ENCODE measurements at places on chromosomes 7 and 10.

DNA sequence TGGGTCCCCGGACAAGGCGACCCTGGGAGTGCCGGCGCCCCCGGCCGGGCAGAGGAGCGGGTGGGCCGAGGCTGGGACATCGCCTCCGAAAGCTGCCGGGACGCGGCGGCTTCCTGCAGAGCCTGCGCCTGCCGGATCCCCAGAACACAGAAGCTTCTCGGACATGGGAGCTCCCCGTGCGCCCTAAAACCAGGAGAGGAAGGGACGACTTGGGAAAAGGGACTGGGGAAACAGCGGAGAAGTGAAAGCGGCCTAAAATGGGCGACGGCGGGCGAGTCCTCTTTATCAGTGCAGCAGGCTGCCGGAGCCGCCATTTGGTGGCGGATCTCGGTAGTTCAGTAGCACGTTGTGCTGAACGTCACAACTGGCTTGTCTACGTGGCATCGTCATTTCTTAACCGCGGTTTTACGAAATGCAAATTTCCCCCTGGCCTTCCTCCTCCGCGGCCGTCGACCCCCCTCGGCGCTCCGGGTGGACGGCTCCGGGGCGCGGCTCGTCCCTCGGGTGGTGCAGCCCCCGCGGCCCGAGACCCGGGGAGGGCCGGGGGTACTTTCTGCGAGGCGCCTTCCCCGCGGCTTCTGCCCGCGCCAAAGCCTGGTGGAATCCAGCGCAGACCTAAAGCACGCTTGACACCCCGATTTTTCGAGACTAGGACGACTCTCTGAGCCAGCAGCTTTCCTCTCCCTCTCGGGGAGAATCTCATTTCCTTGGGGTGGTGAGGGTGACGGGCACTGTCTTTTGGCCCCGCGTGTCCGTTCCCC is 9.9 kb upstream of the SPAG6 start:
- peak; percentile 56 for DNase-seq

- DNase-seq: no peak
These were observed 73.6 kb downstream of the EMX2 start for GRCh38 chr10:117616179-117616578.

DNA sequence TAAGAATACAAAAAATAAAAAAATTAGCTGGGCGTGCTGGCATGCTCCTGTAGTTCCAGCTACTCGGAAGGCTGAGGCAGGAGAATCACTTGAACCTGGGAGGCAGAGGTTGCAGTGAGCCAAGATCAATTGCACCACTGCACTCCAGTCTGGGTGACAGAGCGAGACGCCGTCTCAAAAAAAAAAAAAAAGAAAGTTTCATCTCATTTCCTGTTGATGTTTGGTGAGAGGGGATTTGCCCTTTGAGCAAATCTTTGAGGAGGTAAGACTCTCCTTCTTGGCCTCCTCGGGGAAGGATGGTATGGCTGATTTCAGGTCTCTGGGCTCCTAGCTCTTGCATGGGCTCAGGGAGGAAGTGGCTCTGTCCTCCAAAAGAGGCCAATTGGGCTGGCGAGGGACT is 3.6 kb upstream of the GRID2IP start:
- DNase-seq: no peak

DNA sequence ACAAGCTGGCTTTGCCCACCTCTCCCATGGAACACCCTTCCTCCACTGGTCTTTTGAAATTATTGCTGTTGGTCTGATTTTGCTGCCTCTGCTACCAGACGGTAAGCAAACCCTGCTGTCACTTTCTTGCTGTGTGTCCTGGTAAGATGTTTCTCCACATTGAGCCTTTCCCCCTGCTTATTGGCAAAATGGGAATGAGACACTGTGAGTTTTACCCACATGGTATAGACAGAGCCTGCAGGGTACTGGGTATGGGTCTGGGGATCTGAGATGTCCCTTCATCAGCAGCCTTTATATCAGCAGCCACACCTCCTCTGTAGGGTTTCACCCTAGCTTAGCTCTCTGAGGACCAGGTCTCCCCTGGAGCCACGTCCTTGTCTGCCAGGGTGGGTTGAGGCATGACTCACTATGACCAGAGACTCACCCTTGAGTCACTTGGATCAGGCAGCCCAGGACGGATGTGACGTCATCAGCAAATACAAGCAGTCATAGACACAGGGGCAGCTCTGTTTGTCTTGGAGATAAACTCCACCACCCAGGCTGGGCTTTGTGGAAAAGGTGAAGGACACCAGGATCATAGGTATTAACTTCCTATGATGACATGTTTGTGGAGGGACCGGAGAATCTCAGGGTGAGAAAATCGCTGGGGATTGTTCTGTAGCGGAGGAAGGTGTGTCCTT is 17.9 kb upstream of the BAIAP2L1 start:
- peak; percentile 94 for DNase-seq

GRCh38 chr10:21519941-21520436 is 5.5 kb downstream of the SKIDA1 start:
- DNase-seq: peak; percentile 85

DNA sequence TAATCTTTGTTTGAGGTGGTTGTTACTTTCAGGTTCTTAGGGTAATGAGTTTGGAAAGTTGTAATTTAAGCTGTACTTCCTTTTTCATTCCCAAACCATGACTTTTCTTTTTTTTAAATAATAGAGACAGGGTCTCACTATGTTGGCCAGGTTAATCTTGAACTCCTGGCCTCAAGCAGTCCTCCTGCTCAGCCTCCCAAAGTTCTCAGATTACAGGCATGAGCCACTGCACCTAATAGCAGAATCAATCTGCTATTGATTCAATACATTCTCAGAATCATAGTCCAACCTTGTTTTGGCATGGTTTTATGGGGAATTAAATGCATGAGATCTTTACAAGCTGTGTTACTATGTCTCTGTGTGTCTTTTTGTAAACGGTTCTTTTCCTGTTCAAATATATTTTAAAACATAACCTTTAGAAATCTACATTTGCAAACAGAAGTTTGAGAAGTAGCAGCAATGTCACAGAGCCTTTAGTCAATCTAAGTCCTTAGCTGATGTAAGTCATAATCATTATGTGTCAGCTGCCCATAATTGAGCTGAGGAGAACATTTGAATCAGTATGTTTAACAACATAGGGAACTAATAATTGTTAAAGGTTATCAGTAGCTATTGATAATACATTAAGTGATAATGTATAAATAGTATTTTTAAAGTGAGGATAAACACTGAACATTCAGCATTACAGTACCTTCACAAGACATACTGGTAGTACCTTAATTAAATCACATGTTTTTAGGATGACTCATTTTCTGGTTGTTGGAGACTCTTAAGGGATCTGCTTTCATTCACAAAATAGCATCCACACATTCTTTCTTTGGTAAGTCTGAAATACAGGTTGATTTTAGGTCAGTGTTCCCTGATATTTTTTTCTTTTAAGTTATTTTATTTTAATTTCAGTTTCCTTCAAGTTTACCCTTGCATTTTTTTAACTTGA is 8.8 kb downstream of the INPP5F start:
- peak; percentile 50 for DNase-seq

GRCh38 chr10:110373059-110373458 is 68.3 kb upstream of the SMNDC1 start:
- no peak for DNase-seq

DNA sequence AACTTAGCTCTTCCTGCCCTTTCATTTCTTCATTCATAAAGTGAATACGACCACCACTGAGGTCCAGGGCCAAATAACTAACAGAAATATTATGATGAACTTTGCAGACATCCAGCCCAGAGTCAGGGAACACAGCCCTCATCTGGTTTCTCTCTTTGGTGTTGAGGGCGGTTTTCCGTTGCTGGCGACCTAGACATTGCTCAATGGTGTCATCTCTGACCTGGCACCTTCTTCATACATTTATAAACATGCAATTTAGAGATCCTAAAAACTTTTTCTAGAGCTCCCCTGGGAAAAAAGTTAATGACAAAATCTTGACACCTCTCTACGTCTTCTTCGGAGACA is 324 bp upstream of the TET1 start:
- no peak for DNase-seq

- DNase-seq: no peak
These were observed 136.8 kb downstream of the CRPPA start for GRCh38 chr7:16284581-16284980.

GRCh38 chr7:83060218-83060617 is 102.5 kb downstream of the PCLO start:
- DNase-seq: no peak

- DNase-seq: peak; percentile 95
These were observed 176.2 kb upstream of the ITGB1 start for GRCh38 chr10:33134011-33134751.

DNA sequence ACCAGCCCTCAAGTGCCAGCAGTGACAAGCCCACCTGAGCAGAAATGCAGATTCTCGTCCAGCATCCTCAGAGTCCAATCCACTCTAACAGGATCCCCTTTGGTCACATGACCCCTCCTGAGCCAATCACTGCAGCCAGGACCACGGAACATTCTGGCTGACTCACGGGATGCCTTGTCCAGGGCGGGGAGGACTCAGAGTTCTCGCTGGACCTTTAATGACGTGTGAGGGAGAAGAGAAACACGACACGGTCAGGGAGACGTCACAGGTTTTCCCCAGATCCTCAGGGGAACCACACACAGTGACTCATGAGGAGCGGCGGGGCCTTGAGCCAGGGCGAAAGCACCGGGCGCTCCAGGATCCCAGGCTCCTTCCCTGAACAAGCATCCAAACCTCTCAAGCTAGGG is 155.7 kb downstream of the PTPRN2 start:
- DNase-seq: peak; percentile 10

DNA sequence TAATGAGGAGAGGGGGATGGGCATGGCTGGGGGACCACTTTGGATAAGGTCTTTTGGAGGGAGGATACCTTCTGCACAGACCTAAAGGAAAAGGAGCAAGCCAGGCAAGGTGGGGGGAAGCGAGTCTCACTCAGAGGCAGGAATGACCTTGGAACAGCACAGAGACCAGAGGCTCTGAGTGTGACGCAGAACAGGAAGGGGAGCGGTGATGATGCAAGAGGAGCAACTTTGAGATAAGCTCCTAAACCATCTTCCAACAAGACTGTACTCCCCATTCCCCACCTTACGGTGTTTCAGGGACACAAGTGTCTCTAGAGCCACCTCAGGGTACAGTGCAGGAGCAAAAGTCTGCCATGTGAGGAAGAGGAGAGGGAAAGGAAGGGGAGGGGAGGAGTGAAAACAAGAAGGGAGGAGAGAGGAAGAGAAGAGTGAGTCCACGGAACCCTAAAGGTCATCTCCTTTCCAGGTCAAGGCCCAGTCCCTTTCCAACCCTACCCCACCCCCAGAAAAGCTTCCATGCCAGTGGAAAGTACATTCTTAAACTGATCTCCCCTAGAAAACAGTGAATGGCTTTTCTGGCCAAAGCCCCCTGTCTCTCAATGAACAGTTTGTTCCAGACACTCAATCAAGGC is 54.1 kb downstream of the JAZF1 start:
- peak; percentile 50 for DNase-seq

- DNase-seq: peak; percentile 2
These were observed 107.9 kb downstream of the POU6F2 start for GRCh38 chr7:39085590-39086049.

- DNase-seq: no peak
These were observed 1128.4 kb upstream of the POT1 start for GRCh38 chr7:126057979-126058378.

- peak; percentile 69 for DNase-seq
These were observed 22.5 kb downstream of the ARL4A start for GRCh38 chr7:12709726-12710502.

GRCh38 chr10:20582041-20582440 is 315.1 kb downstream of the NEBL start:
- DNase-seq: no peak

DNA sequence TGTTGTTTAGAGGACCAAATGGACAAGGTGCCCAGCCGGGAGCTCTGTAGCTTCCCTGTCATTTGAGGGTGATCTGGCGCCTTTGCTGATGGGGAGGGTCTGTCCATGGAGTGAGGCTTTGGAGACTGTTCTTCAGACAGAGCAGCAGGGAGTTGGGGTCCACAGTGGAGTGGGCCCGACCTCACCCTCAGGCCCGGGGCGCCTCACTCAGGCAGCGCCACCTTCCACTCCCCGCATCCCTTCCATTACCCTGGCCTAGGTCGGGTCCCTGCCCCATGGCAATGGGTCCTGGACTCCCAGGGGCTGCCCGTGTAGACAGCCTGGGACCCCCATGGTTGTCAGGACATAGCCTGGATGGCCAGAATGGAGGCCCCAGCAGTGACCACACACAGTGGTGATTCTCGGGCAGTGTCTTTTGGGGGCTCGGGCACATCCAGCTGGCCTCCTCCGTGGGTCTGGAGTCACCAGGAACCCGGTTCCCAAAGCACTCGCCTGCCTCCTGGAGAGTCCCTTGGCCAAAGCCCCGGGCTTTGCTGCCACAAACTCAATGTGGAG is 38.5 kb downstream of the TCERG1L start:
- no peak for DNase-seq

GRCh38 chr10:2122431-2123124 is 385.3 kb upstream of the ADARB2 start:
- DNase-seq: no peak

DNA sequence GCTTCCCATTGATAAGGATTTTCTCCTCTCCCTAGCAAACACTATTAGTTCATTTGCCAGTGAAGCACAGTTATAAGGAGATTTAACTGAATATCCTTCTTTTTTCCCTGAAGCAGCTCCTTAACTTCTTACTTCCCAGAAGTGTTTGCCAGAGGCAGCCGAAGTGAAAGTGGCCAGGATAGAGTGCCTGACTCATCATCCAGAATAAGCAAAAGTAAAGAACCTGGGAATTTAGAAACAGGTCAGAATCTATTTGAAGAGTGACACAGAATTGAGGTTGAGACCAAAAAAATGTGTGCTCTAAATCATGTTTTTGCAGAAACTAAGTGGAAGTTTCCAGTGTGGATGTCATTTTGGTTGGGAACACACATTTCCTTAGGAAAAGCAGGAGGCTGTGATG is 249.6 kb upstream of the VWC2 start:
- DNase-seq: no peak

DNA sequence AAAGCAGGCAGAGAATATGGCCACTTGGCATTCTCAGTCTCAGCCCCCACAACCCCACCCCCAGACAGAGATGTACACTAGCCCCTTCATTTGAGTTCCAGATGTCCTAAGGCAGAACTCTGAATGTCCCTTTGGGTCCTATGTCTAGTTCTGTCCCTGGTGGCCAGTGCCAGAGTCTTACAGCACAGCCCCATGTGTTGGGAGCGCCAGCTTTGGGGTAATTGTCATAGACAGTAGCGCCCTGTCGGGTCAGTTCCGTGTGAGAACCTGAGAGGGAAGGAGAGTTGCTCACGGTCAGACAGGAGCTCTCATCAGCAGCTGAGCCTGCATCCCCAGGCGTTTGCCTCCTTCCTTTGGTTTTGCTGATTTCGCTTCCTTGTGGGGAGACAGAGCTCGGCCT is 94.9 kb upstream of the INSYN2A start:
- no peak for DNase-seq

DNA sequence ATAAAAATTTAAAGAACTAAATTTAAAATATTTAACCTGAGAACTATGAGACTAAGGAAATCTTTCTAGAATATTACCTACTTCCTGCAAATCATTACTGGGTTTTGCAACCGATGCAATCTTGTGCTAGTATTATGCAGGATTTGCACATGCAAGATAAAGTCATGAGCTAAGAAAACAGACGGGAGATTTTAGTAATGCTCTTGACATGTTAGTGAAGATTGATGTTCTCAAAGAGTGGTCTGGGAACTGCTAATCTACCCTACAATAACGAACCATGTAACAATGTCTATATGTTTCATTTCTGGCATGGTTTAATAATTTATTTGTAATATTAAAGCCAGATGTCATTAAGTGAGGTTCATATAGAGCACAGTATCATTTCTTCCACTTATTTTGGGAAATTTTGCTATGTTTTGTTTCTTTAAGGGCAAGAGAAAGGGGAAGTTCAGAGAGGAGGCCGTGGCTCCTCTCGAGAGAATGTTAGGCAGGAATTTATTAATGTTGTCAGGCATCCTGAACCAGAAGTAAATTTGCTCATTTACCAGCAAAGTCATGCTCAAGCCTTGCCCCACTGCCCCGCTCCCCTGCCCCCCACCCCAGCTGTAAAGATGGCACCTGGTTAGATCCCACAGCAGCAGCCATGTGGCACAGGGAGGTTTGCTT is 22.8 kb downstream of the LRRC17 start:
- peak; percentile 83 for DNase-seq

Data from fibroblast of the aortic adventitia (primary cell).